Left ventricle myocardium inferior (tissue), 1 donor: ENCODE measurements at places on chromosomes 12 and 14.

DNA sequence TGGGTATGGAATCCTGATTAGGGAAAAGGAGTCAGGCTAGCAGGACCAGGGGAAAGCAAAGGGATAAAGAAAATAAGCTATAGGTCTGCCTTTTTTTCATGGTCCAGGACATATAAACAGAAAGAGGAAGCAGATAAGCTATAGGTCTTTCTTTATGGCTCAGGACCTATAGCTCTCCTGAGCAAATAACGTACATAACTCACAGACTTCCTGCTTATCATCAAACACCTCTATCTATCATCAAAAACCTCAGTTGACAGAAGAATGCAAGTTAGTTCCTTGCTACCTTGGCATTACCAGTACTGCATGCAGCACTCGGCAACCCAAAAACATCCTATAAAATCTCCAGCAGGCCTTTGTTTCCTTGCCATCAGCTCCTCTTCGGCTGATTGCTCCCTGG lies 238.7 kb upstream of the OR4E1 start:
- no peak for DNase-seq

DNA sequence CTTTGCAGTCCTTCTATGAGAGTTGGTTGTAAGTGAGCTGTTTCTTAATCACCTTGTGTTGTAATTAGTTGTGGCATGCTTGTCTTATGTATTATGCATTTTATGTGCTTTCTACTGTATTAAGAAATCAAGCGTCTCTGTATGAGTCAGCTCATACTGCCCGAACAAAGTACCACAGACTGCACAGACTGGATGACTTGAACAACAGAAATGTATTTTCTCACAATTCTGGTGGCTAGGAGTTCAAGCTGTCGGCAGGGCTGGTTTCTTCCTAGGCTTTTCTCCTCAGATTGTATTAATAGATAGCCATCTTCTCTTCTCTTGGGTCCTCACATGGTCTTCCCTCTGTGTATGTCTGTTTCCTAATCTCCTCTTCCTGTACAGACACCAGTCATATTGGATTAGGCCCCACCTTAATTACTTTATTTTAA lies 77.7 kb downstream of the FLRT2 start:
- no peak for DNase-seq

DNA sequence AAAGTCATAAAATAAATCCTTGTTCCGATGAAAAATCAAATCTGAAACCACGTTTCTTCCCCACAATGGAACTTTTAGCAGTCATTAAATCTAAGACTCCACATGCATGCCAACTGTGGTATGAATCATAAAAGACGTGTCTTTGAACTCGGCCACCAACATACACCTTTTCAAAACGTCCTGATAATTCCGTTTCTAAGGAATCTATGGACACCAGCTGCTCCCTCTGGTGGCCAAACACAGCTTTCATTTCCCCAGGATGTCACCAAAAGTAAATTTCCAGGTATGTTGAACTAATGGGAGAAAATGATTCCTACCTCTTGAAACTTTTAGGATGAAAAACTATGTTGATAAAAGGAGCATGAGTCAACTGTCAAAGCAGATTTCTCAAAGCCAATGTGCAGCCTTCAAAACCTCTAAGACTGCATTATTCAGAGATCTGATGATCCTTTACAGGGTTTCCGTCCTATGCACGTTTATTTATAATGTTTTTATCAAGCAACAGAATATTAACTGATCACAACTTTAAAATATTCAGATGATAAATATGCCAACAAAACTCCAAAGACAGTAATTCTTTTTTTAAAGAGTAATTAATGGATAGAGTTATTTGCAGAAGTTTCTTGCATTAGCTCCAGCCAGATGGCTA lies 96.2 kb downstream of the CIT start:
- DNase-seq, result no peak

DNA sequence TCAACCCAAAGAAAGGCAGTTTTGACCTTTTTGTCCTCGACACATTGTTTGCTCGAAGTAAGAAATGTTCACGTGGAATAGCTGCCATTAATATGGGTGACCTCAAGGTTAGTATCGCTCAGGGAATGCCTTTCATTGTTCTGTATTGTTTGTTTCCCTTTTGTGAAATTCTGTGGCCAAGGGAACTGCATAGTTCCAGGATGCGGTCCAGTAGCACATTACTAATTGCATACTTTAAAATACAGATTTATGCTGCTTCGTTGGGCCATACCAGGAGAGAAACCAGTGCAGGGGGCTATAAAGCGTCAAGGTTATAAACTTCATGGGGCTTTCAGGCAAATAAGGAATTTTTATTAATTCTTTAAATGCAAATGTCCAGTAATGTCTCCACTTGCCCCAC lies 73.3 kb upstream of the USP44 start:
- no peak for DNase-seq

GRCh38 chr12:103588680-103589079 lies 1.6 kb downstream of the STAB2 start:
- DNase-seq, result no peak

DNA sequence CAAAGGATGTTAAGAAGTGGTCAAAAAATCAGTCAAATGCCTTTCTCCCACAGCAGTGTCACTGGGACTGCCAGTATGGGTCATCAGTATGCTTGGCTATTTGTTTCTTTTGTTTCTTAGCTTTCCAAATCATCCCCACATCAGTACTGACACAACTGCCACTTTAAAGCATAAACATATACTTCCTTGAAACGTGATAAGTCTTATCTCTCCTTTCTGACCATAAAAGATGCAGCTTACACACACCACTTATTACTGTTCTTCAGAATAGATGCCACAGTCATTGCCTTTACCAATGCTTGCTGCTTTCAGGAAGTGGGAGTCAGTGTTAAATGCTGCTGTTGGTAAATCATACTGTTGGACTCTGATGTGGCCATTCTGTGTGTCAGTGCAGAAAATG lies 18.6 kb upstream of the GARIN2 start:
- no peak for DNase-seq

DNA sequence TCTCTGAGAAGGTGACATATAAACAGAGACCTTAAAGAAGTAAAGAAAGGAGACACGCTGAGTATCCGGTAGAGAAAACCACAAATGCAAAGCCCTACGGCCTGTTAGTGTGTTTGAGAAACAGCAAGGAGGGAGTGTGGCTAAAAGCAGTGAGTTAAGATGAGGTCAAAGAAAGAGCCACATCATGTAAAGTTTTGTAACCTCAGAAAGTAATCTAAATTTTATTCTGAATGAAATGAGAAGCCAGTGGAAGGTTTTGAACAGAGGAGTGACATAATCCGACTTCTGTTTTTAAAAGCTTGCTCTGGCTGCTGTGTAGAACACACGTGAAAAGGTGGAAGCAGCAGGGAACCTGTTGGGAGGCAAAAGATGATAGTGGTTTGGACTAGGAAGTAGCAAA lies 32.6 kb downstream of the PPP2R5E start:
- no peak for DNase-seq

GRCh38 chr14:32171469-32171868 lies 30.4 kb upstream of the RNU6-7 start:
- no peak for DNase-seq

GRCh38 chr14:79525416-79525815 lies 685.9 kb downstream of the DIO2 start:
- no peak for DNase-seq

DNA sequence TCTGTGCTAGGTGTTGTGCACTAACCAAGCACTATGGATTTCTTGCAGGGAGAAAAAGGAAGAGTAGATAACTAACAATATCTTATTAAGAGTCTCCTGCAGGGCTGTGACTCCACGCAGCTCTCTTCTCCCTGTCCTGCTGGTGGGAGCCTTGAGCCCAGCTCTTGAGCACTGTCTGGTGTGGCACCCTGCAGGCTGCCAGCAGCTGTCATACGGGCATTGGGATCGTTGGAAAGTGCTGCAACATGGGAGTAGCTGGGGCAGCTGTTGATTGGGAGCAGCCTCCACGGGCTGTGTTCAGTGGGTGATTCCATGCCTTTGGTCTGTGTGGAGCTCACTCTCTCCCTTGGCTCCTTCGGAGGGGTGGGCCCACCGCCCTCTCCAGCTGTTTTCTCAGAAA lies 125.3 kb downstream of the FBXL14 start:
- no peak for DNase-seq

DNA sequence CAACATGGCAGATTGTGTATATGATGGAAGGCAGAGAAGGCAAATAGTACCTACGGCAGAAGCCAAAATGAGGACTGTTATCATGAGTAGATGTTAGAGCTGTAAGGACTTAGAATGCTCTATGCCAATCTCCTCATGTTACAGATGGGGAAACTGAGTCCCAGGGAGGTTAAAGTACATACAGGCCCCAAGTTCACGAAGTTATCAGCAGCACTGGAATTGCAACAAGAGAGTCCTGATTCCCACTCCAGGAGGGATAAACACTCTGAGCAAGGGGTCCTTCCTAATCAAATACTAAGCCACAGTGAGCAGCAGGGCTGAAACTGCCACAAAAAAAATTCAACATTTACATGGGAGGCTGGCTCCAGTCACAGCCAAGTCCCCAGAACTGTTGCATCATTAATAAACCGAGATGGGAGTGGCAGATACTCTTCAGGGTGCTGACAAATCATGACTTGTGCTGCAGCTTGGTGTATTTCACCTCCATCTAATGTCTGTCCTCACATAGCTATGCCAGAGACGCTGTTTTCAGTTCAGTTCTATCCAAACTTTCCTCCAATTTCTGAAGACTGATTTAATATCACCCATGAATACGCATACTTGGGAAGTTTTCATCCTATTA lies 24.2 kb downstream of the NUAK1 start:
- no peak for DNase-seq

- no peak for DNase-seq
These were observed 943.2 kb downstream of the TMTC2 start for GRCh38 chr12:83629931-83630330.

DNA sequence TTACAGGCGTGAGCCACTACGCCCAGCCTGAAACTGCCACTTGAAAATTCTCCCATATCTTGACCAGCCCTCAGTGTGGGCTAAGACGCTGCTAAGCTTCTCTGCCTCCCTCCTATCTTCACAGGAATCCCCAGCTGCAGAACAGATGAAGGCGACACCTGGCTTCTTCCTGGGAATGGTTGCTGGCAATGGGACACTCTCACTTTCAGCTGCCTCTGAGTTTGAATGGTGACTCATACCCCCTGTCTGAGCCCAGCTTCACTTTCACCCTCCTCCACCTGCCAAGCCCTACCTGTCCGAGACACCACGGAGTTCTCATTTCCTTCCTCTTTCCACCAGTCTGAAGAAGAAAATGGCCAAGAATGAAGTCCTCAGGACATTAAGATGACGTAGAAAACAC lies 18.3 kb upstream of the VASH1 start:
- no peak for DNase-seq

DNA sequence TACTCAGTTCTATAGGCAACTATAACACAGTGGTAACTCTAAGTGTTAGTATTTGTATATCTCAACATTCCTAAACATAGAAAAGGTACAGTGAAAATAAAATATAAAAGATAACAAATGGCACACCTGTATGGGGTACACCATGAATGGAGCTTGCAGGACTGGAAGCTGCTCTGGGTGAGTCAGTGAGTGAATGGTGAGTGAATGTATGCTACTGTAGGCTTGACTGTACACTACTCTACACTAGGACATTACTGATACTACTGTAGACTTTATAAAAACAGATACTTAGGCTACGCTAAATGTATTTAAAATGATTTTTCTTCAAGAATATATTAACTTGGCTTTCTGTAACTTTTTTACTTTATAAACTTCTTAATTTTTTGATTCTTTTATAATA lies 25.5 kb downstream of the TEAD4 start:
- no peak for DNase-seq

GRCh38 chr12:132228476-132229192 lies 84.4 kb downstream of the NOC4L start:
- DNase-seq, result no peak

DNA sequence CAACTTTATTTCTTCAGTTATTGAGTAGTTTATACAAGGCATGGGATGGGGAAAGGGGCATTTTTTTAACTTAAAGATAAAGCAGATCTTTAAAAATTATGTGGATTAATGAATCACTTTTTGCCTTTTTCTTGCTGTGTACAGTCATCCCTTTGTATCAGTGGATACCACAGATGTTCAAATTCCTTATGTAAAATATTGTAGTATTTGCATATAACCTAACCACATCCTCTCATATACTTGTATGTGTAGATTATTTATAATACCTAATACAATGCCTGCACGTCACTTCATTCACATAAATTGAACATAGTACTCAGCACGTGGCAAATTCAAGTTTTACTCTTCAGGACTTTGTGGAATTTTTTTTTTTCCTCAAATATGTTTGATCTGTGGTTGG lies 66.5 kb upstream of the MON2 start:
- DNase-seq, result no peak

DNA sequence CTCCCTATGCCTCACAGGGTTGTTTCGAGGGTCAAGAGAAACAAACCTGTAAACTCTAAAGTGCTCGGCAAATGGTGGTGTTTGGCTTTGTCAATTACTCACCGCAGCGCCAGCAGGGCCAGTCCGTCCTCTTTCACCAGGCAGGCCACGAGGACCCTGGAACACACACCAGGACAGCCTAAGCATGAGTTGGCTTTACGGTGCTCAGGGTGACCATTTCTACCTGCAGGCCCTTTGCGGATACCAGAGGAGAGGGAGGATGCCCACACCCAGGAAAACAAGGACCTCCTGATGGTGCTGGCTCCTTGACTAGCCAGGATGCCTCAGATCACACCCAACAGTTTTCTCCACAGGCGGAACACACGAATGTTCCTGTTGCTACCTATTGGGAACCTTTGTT lies 11.5 kb downstream of the COL2A1 start:
- DNase-seq, result no peak

GRCh38 chr14:97306760-97307246 lies 509.6 kb downstream of the VRK1 start:
- DNase-seq, result no peak

GRCh38 chr14:29706700-29707099 lies 220.9 kb downstream of the PRKD1 start:
- no peak for DNase-seq

DNA sequence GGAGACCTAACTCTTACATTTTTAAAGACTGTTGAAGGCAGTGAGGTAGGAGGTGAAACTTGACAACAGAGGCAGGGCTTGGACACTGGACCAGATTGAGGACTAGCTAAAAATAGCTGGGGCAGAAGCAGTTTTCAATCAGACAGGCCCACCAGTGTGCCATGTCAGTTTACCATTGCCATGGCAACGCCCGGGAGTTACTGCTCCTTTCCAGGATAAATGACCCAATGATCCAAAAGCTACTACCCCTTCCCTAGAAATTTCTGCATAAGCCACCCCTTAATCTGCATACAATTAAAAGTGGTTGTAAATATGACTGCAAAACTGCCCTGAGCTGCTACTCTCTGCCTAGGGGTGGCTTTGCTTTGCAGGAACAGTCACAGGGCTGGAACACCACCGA lies 53.2 kb upstream of the PKP2 start:
- DNase-seq, result no peak

- no peak for DNase-seq
These were observed 98.2 kb downstream of the SYNE2 start for GRCh38 chr14:63951021-63951420.

DNA sequence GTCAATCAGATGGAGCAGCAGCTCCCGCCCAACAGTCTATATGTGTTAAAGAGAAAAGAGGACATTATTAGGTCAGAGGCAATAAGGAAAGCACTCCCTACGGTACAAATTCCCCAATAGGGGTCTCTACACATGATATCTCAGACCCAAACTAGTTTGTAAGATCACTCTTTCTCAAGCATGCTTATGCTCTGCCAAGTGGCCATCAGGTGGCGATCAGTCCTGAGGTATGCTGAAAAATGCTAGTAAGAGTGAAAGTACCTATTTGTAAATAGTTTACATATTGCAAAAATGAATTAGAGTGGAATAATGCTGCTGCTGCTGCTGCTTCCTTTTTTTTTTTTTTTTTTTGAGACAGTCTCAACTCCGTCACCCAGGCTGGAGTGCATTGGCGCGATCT lies 61.0 kb downstream of the CPM start:
- no peak for DNase-seq
